ENCODE measurements at places on chromosomes 3 and 15. TPM values are rescaled to one million over a fixed set of nuclear protein-coding genes. Genes with fewer than 3 reads are reported as not detected.

TEX55 gene
- not detected for polyA plus RNA-seq

- no peak for DNase-seq
These were observed 267.7 kb downstream of the TJP1 start for GRCh38 chr15:29554531-29554930.

- no peak for DNase-seq
These were observed 17.8 kb downstream of the TLE3 start for GRCh38 chr15:70079888-70080287.

- no peak for DNase-seq
These were observed 21.0 kb upstream of the CLDN18 start for GRCh38 chr3:137988982-137989381.

MCF2L2 gene
- polyA plus RNA-seq: 0.21 TPM

- no peak for DNase-seq
These were observed 525.9 kb upstream of the KCNMB2 start for GRCh38 chr3:178010306-178010705.

C3orf70 gene
- 3.5 TPM for polyA plus RNA-seq

GRCh38 chr3:59774634-59775033 lies 724.8 kb upstream of the CFAP20DC start:
- DNase-seq: peak; percentile 19

- DNase-seq: no peak
These were observed 17.8 kb downstream of the APBA2 start for GRCh38 chr15:28903555-28903954.

- no peak for DNase-seq
These were observed 877.1 kb downstream of the PDCD6IP start for GRCh38 chr3:34675383-34676120.

GRCh38 chr15:44729408-44730127 lies 6.8 kb upstream of the TRIM69 start:
- peak; percentile 51 for DNase-seq

KBTBD12 gene
- 19.4 TPM for polyA plus RNA-seq

TM4SF1 gene
- polyA plus RNA-seq: 34.4 TPM

DNA sequence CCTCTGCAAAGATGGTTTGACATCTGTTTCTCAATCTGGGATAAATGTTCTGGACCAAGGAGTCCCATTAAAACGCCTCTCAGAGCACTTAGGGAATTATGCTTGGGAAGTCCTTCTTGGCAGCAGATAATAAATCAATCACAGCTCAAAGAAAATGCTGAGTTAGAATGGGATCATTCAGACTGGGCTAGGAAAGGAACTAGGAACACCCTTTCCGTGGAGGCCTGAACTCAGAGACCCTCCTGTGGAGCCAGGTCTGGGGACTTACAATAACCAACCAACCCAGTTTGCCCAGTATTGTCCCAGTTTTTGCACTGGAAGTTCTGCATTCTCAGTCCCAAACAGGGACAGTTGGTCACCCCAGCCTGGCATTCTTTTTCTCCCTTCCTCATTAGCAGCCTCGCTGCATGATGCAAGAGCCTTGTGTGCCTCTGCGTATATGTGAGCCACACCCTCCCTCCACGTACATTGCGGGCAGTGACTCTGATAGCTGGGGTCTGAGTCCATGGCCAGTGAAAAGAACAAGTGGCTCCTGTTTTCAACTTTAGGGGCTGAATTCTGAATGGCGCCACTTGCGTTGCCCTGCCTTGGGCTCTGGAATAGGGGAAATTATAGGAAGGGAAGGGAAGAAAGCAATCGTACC lies 88.7 kb downstream of the SEMA5B start:
- DNase-seq: no peak

DNA sequence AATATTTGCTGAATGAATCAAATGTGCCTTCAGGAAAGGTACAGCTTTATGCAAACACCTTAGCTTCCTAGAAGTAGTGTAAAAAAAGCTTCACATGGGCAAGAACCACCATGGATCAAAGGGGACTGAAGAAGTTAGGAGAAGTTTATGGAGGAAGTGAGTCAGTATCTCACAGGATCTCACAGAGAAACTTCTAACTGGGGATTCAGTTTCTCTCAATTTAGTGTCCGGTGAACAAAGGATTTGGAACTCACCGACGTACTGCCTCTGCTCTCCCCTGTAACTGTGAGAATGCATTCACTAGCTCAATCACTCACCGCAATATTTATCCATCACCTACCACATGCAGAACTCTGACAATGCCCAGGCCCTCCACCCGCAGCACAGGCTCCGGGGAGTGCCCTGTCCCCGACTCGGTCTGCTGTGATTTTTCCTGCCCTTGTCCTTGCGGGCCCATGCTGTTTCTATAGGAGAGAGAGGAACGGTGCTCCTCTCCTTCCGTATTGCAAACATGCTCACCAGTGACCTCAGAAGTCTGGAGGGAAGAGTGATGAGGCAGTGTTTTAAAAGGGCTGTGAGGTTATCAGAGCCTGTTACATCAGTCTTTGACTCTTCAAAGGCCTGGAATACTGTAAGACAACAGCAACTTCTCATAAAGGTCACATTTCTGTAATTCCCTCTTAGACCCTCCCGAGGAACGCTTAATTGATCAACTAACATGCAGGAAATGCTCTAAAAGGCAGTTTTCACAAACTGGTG lies 222.5 kb upstream of the ICE2 start:
- DNase-seq: no peak

GRCh38 chr15:34753236-34753894 lies 1.4 kb downstream of the GJD2 start:
- peak; percentile 17 for DNase-seq

RFTN1 gene
- polyA plus RNA-seq: 22.2 TPM

CIB2 gene
- 11.5 TPM for polyA plus RNA-seq

DNA sequence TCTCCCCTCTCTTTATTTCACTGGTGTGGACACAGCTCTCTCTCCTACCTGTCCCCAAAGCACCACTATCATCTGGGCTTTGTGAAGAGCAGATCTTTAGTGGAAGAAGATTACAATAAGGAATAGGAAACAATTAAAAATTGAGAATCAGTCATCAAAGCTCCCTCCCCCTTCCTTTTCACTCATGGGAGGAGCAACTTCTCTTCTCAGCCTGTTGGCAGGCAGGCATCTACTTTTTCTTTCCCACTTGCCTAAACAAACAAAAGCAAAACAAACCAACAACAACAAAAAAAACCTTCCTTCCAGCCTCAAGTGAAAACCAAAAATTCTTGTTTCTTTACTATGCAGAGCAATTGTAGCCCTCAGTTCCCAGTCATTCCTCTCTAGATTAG lies 125.5 kb upstream of the BHLHE40 start:
- DNase-seq: no peak

- peak; percentile 36 for DNase-seq
These were observed 51.7 kb downstream of the TRANK1 start for GRCh38 chr3:36893137-36893557.

- peak; percentile 27 for DNase-seq
These were observed 422.3 kb upstream of the ROBO1 start for GRCh38 chr3:80190051-80190450.

DNA sequence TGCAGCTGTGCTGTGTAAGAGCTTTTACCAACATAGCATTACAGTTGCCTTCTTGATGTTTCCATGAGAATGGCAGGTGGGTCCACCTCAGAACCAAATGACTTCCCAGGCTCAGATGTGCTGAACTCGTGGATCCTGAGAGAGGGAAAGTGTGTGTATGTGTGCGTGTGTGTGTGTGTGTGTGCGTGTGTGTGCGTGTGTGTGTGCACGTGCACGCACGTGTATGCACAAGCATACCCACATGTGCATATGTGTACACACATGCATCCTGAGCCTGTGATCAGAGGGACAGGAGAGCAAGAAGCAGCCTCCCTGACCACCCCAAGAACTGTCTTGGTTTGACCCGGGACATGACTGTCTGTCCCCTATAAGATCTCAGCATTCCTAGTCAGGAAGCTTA lies 48.1 kb downstream of the CHDH start:
- DNase-seq: no peak

CCDC9B gene
- 22.2 TPM for polyA plus RNA-seq

TIMP4 gene
- 2.1 TPM for polyA plus RNA-seq

DNA sequence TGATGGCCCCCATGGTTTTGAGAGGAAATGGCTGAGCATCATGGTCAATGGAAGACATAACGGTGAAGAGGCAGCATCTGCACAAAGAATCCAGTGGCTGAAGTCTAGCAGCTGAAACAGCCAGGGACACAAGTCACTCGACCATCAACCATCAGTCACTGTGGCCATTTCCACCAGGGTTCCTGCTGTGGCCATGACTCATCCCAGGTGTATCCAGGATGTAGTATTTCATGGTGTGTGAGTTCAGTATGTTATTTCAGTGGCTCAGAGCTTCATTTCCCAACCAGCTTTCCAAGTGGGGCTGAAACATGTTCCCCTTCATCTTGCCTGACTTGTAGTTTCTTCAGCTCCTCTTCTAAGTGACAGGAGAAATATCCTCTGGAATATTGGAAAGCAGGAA lies 47.8 kb upstream of the WNT5A start:
- DNase-seq: no peak

- no peak for DNase-seq
These were observed 173.3 kb downstream of the PDZRN3 start for GRCh38 chr3:73451301-73451944.

SNTN gene
- polyA plus RNA-seq: not detected

DNA sequence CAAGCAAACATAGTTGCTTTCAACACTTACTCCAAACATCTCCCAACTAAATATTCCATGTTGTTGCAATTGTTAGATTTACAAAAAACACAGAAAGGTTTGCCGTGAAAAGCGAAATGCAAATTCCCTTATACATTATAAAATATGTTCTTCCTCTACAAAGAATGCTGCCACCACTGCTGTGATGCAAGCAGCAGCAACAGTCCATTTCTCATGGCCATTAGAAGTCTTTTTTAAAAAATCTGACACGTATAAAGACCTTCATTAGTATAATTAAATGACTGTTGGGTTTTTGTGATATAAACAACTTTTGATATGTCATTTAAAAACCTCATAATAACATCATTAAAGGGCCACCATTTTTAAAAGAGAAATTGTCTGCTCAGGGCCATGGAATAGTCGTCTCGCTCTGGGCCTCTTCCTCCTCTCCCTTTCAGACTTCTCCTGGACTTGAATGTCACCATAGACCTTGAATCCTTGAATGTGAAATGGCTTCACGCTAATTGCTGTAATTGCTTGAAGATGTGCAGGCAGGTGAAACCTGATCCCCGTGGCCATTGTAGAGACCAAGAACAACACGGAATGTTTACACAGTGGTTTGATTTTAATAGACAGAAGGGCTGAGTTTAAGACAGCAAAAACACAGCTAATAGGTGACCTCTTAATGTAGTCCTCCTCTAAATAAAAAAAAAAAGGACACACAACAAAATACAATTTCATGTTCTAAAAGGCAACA lies 450.4 kb downstream of the FOXP1 start:
- DNase-seq: no peak

All from hindlimb muscle (tissue), 1 donor.